ENCODE measurements at places on chromosomes 1 and 21.
A peak's percentile ranks its signal among the peaks of the same experiment; 100 is the strongest.

GRCh38 chr1:108036796-108037562 is 72.0 kb upstream of the VAV3 start:
- no peak for DNase-seq

DNA sequence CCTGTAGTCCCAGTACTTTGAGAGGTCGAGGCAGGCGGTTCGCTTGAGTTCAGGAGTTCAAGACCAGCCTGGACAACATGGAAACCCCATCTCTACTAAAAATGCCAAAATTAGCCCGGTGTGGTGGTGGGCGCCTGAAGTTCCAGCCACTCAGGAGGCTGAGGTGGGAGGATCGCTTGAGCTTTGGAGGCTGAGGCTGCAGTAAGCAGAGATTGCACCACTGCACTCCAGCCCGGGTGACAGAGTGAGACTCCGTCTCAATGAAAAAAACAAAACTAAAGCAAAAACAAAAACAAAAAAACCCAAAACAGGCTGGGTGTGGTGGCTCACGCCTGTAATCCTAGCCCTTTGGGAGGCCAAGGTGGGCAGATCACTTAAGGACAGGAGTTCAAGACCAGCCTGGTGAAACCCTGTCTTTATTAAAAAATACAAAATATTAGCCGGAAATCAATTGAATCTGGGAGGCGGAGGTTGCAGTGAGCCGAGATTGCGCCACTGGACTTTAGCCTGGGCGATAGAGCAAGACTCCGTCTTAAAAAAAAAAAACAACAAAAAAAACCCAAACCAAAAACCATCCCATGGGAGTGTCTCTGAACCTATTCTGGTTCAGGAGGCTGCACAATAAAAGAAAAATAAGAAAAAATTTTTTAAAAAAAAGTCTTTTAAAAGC is 1.7 kb upstream of the CGN start:
- no peak for DNase-seq

DNA sequence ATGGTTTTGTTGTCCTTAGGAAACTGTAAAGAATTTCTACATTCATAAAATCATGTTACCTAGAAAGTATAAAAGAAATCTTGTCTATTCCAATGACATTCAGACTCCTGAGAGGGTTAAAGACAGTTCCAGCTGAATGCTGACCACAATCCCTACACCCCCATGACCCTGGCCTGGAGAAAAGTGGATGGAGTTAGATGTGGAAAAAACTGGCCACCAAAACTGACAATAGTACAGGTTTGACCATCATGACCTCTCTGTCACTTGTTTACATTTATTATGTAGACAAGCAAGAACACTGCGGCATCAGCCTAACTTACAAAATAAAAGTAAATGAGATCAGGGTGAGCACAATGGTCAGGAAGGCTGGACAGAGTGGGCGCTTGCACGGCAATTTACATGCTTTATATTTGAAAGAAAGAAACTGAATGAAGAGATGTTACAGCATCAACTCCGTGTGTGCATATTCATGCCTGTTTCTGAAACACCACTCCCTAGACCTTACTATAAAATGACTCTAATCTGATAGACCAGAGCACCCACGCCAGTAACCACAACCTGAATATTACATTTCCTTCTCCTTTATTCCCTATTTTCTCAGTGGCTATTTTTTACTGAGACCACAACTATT is 116.0 kb downstream of the ESRRG start:
- no peak for DNase-seq

DNA sequence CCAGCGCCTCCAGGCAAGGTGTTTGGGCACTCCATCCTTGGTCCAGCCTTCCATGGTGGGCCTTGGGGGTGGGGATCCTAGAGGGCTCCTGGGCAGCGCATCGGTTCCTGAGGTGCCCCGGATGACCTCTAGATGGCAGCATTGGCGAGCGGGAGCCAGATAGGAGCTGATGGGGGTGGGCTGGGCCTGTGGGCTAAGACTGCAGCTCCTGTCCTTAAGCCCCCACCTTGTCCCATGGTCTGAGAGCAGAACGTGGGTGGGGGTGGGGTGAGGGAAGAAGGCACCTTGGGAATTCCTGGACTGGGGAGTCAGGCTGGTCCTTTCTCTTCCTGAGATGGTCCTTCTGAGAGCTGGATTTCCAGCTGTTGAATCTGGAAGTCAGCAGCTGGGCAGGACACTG is 93.4 kb upstream of the CSF3R start:
- peak; percentile 25 for DNase-seq

DNA sequence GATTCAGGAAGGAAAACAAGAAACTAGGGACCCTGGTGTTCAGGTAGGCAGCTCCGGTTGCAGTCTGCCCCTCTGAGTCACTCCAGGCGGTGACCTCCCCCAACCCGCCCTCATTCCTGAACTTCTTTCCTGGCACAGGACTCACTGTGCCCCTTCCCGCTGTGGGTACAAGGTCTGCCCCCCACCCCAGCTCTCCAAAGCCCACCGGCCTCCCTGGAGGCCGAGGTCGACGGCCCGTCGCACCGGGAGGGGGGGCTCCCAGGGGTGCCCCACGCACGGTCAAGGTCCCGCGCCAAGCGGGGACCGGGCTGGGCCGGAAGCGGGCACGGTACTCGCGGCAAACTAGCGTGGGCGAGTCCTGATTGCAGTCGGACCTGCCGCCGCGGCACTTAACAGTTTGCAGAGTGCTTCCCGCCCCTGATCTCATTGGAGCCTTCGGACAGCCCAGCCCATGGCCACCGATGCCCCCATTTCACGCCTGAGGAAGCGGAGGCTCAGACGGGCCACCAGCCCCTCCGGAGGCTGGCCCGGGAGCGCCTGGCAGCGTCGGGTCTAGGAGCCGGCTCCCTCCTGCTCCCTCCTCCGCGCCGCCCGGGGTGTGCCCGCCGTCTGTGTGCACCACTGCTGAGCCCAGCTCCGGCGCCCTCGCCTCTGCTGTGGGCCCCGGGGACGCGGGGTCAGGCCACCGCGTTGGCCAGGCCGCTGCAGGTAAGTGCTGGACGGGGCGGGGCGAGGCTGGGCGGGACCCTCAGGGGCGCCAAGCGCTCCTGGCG is at the start of gene GJB3:
TSS of gene GJB3 (plus strand) at position 144 of the 773 bp plus-strand sequence. CDS start 3,549 bp downstream, outside the sequence.
- no peak for DNase-seq

GRCh38 chr1:67323087-67323486 is 15.4 kb downstream of the IL12RB2 start:
- no peak for DNase-seq

DNA sequence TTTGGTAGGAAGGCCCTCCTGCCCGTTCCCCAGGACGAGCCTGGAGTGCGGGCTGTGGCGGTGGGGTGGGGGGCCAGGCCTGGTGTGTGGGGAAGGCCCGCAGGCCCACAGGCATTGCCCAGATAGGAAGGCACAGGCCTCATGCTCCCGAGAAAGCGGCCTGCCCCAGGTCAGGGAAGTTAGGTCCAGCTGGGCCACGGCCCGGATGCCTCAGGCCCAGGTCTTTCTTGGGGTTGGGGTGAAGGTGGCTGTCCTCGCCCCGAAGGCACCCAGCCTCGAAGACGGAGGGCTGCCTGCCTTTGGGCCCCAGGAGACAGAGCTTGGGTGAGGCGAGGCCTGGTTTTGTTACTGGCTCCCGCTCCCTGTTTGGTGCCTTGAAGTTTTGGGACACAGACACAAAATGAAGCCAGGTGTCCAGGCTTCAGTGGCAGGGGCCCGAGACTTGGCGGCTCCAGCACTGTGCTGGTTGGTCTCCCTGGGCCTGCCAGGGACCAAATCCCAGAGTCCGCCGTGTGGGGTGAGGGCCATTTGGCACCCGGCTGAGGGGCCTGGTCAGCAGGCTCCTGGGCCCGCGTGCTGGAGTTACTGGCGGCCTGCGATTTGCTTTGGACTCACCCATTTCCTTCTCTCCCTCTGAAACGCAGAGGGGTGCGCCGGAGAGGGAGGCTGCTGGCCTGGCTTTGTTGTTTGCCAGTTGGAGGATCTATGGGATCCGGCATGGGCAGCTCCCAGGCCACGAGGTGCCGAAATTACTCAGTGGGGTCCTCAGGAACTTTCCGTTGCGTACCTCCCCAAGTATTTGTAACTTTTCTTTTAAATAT is 2.0 kb downstream of the SKI start:
- DNase-seq, result no peak

- no peak for DNase-seq
Measured at GRCh38 chr1:162681122-162681436, 48.8 kb downstream of the DDR2 start.

DNA sequence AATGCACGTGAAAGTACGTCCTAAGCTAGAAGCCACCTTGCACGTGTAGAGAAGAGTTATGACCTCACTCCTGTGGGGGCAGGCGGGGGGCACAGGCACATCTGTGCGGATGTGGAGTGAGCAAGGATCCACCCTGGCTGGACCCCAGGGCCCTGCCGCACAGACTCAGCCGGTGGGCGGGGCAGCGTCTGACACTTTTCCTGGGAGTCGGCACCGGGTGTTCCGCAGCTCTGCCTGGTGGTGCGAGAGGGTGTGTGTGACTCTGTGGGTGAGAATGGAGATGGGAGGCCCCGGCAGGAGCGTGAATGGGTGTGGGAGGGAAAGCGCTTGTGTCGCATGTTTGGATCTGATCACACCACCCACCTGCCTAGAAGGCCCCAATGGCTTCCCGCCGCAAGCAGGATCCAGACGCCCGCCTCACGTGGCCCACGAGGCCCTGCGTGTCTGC is 29.5 kb downstream of the RAP1GAP start:
- no peak for DNase-seq

GRCh38 chr1:58739856-58740466 is 40.1 kb upstream of the MYSM1 start:
- DNase-seq, result no peak

DNA sequence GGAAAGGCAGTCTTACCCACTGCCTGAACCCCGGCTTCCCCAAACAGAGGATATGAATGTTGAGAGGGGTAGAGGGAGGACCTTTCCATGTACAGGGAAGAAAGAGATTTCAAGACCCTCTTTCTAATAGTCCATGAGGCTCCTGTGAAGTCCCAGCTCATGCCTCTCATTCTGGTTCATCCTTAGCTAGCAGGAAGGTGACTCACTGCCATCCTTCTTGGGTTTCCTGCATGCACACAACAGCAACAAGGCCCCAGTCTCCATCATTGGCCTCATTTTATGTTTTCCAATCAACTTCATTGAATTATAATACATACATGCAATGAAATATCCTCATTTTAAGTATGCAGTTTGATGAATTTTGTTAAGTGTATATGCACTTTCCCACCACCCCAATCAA is 46.2 kb downstream of the SYT2 start:
- no peak for DNase-seq

- no peak for DNase-seq
Measured at GRCh38 chr1:145846201-145846612, 777 bp downstream of the NUDT17 start.

- DNase-seq, result no peak
Measured at GRCh38 chr1:94591823-94592570, 50.4 kb upstream of the F3 start.

DNA sequence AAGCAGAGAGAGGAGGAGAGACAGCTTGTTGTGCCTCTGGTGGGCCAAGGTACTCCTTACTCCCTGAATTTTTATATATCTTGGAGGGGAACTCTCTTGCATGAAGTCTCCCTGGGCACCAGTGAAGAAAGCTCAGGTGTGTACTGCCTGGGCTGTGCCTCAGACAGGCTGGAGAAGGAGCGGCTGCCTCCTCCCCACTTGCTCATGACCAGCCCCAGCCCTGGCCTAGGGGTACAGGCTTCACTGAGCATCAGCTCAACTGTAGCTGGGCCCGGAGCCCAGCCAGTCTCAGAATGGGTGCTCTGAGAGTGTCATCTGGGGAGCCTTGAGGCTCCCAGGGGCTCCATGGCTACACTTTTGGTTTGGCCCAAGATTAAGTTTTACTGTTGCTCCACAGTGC is 44.8 kb upstream of the TENT5C start:
- DNase-seq, result no peak

- DNase-seq, result no peak
Measured at GRCh38 chr1:1021010-1021919, 1.3 kb downstream of the AGRN start.

DNA sequence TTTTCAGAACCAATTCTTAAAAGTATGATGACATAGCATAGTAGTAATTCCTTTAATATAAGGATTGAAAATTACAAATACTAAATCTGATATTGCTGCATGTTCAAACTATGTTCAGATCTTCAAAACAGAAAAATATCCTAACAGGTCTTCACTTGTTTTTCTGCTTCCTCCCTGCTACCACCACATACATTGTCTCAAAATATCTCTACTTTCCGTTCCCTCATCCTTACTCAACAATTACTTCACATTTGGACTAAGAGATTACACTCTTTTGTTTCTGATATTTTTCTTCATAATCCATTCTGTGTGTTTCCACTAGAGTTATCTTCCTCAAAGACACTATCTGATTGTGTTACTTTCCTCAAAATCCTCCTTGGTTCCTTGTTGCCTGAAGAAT is 125.1 kb downstream of the NEK7 start:
- DNase-seq, result no peak

DNA sequence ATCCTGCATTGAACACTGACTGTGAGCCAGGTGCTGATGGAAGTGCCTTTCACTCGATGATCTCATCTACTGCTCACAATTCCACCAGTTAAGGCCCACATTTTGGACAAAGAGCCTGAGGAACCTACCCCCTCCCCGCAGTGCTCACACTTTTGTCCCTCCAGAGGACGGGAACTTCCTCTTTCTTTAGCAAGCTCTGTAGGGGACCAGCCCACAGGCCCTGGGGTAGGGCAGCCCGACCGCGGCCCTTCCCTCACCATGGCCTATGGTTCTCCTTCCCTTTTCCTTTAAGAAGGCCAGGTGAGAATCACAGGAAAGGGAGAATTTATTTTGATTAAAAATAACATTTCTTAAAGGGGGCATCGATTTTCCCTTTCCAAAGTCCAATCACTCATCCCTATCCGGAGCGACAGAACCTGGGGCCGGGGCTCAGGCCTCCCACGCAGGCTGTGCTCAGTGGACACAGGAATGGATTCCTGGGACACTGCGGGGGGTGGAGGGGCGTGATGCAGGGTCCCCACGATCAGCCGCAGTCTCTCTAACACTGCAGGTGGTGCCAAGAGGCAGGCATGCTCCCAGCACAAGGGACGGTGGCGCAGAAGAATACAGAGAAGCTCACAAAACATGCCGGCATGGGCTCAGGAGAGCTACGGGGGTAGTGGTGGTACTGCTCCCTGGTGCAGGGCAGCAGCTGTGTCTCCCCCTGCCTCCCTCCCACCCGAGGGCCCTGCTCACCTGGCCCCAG is 8.9 kb upstream of the KCNE1 start:
- DNase-seq, result no peak

DNA sequence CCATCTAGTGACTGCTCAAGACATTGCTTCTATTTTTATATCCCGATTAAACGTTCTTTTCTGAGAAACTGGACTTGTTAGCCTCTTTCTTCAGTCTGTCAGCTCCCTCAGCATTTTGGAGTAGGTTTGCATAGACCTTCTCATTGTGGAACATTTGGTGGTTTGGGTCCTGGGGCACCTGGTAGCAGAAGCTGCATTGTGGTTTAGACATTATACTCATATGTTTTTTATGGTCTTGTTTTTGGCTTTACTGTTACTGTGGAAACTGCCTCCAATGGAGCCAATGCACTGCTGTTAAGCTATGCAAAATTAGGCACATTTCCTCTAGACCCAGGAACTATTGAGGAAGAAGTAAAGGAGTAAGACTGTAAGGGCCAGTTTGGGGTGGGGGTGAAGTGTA is 36.7 kb upstream of the LRRC8B start:
- DNase-seq, result no peak

- no peak for DNase-seq
Measured at GRCh38 chr1:201649761-201650622, 111.1 kb downstream of the NAV1 start.
